Adrenal gland (tissue), 19 donors: ENCODE measurements at places on chromosomes 5 and 9. TPM values are rescaled to one million over a fixed set of nuclear protein-coding genes. Genes with fewer than 3 reads are reported as not detected.

The FGF18 gene
- total RNA-seq: 0.23 TPM

GRCh38 chr5:177478711-177479646 lies 5.5 kb upstream of the DBN1 start:
- no peak overlapping the region for H3K4me3 ChIP-seq
- no peaks in the 10 kb centered on the region for H3K4me1 ChIP-seq
- no peak for DNase-seq
- no peaks in the 10 kb centered on the region for H3K27me3 ChIP-seq
- H3K36me3 ChIP-seq: no peaks in the 10 kb centered on the region

DNA sequence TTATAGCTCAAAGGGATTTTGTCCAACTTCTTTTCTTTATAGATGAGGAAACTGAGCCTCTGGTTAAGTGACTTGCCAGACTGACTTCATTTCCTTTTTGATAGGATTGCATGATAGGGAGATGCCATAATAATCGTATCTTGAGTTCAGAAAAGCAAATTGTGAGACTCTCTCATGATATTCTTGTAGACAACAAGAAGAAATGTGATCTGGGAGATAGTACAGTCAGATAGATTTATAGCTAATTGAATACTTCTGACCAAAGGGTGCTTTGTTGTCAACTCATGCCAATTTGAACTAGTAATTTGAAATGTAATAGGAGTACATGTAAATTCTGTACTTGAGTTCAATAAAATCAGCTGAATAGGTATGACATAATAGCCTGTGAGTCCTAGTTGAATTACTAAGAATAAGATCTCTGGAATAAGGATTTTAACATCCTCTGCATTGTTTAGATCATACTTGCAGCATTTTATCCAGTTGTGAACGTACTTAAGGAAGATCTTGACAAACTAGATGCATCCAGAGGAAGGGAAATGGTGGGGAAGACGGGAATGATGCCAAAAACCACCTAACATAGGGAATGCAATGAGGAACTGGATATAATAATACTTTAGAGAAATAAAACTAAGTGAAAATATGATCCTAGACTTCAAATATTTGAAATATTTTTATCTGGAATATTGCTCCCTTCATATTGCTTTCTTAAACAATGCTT lies 25.5 kb downstream of the CWC27 start:
- DNase-seq: no peak
- H3K4me1 ChIP-seq: no peaks in the 10 kb centered on the region
- no peak overlapping the region for H3K27ac ChIP-seq
- no peaks in the 10 kb centered on the region for H3K27me3 ChIP-seq

DNA sequence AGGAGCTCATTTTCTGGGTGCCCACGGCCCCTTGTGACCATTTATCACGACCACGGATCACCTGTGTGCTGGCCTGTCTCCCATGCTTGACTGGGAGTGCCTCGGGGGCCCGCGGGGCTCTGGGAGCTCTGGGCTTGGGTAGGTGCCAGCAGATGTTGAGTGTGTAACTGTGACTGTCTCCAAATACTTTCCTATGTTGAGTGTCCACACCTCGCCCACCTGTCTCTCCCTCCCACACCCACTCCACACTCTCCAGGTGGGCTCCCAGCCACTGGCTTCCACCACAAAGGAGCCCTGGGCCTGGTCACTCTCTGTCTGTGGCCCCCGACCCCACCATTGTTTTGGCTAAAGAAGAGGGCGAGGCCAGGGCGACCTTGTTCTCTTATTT lies 196.4 kb downstream of the CDK5RAP2 start:
- no peaks in the 10 kb centered on the region for H3K36me3 ChIP-seq
- H3K27me3 ChIP-seq: no peaks in the 10 kb centered on the region
- DNase-seq: no peak

The EIF4E1B gene
- not detected for total RNA-seq

- H3K27ac ChIP-seq: no peak overlapping the region
- no peak overlapping the region for H3K4me3 ChIP-seq
- DNase-seq: no peak
- no peaks in the 10 kb centered on the region for H3K27me3 ChIP-seq
- H3K4me1 ChIP-seq: no peaks in the 10 kb centered on the region
Observed at GRCh38 chr9:83166372-83166771, 103.4 kb upstream of the RASEF start.
